Activated CD4-positive, alpha-beta T cell treated with anti-CD3 and anti-CD28 coated beads for 4 hours (primary cell): ENCODE measurements at places on chromosomes 7 and 10.

DNA sequence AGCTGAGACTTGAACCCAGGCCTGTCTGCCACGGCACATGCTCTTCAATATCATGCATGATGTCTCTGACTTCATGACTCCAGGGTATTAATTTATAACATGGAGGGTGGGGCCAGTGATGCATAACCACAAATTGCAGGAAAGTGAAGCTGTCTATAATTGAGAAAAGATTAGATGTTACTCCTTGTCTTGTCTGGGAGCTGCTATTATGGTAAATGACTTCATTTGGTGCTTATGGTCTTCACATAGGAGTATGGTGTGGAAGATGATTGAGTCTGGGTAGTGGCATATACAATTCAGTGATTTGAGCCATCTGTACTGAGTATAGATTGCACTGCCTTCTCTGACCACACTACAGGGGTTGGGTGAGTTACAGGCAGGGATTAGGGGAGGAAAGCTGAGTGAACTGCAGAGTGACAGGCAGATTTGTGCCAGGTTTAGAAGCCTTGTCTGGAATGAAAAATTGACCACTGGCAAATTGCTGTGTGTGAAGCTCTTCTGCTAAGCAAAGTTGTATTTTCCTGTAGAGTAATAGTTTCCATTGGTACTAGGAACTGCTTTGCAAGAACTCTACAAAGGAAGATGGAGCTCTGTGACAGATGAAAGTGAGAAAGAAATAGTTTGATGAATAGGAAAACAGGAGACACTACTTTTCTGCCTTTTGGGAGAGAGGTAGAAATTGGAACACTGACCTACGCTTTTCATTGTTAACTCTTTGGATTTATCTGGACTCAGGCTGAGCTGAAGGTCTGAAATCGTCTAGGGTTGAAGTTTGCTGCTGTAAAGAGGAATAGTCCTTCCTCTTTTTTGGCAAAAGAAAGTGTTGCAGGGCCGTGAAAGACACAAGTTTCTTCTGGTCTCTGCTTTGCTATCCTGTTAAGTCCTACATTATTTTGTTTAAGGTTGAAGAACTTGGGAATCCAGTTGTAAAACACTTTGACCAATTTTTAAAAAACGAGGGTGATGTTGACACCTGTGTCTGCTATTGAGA lies 2.7 kb downstream of the SND1 start:
- no peak for DNase-seq

GRCh38 chr7:114141415-114141814 lies 222.6 kb upstream of the PPP1R3A start:
- DNase-seq, result no peak

DNA sequence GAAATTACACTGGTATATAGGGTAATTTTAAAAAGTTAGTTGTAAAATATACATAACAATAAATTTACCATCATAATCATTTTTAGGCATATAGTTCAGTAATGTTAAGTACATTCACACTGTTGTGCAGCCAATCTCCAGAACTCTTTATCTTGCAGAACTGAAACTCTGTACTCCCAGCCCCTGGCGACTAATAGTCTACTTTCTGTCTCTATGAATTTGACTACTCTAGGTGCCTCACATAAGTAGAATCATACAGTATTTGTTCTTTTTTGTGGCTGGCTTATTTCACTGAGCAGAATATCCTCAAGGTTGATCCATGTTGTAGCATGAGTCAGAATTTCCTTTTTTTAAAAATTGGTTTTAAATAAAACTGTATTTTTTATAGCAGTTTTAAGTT lies 41.4 kb downstream of the NRF1 start:
- DNase-seq, result no peak

DNA sequence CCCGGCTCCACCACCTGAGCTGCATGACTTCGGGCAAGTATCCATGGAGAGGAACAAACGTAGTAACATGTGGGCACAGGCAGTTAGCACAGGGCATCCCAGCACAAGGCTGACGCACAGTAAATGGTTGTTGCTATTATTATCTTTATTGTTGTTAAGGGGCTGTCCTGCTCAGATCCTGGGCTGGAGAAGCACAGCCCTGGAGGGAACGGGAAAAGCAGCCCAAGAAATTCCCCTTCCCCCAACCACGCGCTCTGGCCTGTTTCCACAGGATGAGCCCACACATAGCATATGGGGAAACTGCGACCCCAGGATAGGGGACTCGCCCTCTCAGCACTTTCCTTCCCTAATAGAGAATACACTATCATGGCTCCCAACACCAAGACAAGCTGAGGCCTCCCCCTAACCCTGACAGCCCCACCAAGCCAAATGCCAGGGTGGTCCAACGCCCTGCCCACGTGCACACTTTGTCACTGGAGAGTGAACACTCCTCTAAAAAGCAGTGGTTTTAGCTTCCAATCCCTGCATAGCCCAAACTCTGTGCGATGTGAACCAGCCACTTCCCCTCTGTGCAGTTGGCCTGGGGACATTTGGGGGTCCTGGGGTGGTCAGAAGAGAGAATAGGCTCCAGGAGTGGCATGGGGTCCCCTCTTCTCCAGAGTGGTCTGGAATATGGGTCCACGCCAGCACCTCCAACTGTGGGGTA lies 11.0 kb downstream of the PSD start:
- DNase-seq, result no peak

GRCh38 chr10:89001729-89002072 lies 11.1 kb downstream of the FAS start:
- no peak for DNase-seq

DNA sequence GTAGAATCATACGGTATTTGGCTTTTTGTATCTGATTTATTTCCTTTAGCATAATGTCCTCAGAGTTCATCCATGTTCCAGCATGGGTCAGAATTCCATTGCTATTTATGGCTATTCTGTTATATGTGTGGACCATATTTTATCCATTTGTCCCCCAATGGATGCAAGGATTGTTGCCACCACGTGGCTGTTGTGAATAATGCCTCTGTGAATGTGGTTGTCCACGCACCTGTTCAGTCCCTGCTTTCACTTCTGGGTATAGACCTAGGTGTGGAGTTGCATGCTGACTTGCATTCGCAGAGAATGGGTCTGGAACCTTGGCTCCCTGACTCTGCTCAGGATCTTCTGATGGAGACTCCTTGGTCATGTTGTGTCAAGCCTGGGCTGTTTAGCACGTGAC lies 199.9 kb downstream of the CAMK1D start:
- no peak for DNase-seq

- DNase-seq, result no peak
Observed at GRCh38 chr7:10245406-10245805, 728.3 kb upstream of the PHF14 start.

GRCh38 chr7:151342102-151342646 lies 562 bp downstream of the NUB1 start:
- no peak for DNase-seq

GRCh38 chr7:82559193-82559805 lies 115.7 kb upstream of the CACNA2D1 start:
- no peak for DNase-seq

- no peak for DNase-seq
Observed at GRCh38 chr7:18958627-18959026, 158.8 kb downstream of the TWIST1 start.

DNA sequence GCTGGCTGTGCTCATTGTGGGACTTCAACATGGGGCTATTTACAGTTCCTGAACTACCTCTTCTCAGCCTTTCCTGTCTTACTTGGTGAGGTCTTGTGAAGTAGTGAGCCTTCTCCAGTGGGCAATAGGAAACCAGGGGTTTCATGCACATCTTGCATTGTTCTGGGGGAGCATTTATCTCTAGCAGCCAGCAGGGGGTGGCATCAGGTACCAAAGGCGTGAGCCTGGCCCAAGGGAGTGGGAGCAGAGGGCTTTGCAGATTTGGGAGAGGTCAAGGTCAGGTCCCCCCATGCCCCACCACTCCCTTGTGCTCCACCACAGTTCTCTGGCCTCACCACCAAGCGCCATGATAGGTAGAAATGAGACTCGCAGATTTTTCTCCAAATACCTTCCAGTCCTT lies 85.4 kb upstream of the NPTX2 start:
- DNase-seq, result no peak

- DNase-seq, result no peak
Observed at GRCh38 chr10:119395280-119396007, 147.1 kb downstream of the RGS10 start.

DNA sequence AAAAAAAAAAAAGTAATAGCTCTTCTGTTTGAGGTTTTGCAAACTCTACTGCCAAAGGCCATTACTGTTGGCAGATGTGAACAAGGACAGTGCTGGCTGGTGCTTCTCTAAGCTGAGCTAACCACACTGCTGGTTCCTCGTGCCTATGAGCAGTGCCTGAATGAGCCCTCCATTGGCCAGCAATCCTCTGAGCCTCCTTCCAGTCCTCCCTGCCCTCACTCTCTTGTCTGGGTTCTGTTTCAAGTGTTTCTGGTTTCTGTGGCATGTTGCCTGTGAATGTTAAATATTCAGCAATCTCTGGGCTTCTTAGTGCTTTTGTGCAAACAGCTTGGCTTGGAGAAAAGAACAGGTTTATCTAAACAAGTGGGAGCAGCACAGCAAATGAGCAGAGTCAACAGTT lies 161.3 kb upstream of the AUTS2 start:
- no peak for DNase-seq

DNA sequence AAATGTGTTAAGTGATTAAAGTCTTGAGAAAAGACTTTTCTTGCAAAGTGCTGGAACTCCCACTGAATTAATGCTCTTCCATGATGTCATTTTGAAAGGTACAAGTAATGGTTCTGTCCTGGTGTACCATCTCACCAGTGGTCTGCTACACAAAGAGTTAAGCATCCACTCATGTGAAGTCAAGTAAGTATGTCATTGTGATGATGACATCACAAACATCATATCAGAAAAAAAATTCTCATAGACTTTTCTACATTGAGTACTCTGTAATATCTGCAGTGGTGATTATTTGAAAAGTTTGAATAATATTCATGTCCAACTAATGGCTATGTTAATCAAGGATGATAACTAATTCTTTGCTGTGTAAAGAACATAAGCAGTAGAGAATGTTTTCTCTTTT lies 22.6 kb downstream of the WDR11 start:
- DNase-seq, result no peak

DNA sequence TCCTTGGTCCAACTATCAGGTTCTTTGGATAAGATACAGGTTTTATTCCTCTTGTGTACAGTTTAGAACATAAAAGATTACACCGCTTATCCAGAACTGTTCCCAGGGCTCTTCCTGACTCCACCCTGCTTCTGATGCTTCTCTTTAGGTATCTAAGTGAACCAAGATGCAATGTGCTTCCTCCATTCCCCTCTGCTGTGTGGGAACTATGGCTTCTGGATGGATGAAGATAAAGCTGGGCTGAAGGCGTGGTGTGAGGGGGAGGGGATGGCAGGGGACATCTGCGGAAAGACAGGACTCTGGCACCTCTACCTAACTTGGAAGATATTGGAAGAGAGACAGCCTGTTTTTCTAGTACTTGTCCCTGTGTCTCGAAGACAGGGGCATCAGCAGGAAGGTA lies 209.9 kb upstream of the TBX20 start:
- DNase-seq, result no peak

DNA sequence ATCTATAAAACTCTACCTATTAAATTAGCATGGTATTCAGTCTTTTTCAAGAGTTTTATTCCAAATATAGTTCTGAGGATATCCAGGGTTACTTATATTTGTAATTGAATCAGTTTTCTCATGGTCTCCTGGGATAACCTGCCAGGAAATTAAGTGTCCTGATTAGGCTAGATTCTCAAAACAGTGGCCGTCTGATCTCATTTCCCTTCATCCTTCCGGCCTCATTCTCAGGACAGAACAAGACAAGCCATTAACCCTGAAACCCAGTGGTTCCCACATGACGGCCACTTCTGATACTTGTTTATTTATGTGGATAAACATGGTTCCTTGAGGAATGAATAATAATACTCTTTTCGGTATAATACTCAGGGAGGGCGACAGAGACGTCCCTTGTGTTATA lies 417.6 kb upstream of the POT1 start:
- no peak for DNase-seq

DNA sequence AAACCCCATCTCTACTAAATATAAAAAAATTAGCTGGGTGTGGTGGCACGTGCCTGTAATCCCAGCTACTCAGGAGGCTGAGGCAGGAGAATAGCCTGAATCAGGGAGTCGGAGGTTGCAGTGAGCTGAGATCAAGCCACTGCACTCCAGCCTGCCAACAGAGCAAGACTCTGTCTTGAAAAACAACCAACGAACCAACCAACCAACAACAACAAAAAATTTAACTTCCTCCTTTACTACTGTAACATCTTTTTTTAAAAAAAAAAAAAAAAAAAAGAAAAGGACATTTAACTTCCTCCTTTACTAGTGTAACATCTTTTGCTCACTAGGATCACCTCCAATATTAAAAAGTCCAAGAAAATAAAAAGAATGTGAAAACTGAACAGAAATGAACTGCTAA lies 92.3 kb upstream of the TMEM168 start:
- no peak for DNase-seq

DNA sequence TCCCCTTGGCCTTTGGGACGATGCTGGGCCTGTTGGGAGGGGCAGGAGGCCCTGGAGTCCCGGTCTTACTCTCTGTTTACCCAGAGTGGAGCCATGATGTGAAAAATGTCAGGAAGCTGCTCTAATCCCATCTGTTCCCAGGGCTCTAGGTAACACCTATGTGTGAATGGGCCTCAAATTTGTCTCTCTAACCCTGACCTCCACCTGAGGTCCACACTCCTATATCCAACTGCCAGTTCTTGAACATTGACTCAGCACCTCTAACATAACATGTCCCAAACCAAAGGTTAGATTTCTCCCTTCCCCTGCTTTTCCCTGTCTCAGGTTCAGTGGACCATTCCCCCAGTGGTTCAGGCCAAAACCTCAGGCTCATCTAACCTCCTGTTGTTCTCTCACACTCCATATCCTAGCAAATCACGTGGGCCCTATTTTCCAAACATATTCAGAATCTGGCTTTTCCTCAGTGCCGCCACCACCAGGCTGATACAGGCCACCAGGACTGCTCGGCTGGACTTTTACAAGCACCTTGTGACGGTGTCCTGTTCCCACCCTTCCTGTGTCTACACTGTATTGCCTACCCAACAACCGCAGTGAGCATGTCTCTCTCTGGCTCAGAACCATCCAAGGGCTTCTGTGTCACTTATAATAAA lies 130.6 kb downstream of the ATXN7L1 start:
- no peak for DNase-seq

GRCh38 chr10:1185911-1186682 lies 129.9 kb downstream of the WDR37 start:
- no peak for DNase-seq

DNA sequence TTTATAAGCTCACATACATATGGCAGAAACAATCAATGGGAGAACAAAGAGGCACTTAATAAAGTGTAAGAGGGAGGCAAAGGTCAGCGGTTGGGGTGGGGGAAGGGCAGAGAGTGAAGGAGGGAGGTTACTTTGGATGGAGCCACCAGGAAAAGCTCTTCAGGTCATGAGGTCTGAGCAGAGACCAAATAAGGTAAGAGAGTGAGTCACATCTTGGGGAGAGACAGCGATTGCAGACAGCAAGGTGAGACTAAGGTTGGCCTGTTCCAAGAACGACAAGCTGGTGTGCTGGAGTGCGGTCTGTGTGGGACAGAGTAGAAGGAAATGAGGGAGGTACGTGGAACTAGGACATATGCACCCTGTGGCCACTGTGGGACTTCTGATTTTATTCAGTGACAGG lies 74.3 kb upstream of the TOMM7 start:
- DNase-seq, result no peak
